Activated CD4-positive, alpha-beta T cell treated with anti-CD3 and anti-CD28 coated beads, Interleukin-10, Interleukin-2, amounts not matched to agents 100 ng/mL and 50 ng/mL, durations not matched to agents 16 hours and 8 hours (primary cell): ENCODE measurements at places on chromosomes 7 and 10.

GRCh38 chr7:23907012-23907411, 197.0 kb downstream of the STK31 start:
- no peak for DNase-seq

DNA sequence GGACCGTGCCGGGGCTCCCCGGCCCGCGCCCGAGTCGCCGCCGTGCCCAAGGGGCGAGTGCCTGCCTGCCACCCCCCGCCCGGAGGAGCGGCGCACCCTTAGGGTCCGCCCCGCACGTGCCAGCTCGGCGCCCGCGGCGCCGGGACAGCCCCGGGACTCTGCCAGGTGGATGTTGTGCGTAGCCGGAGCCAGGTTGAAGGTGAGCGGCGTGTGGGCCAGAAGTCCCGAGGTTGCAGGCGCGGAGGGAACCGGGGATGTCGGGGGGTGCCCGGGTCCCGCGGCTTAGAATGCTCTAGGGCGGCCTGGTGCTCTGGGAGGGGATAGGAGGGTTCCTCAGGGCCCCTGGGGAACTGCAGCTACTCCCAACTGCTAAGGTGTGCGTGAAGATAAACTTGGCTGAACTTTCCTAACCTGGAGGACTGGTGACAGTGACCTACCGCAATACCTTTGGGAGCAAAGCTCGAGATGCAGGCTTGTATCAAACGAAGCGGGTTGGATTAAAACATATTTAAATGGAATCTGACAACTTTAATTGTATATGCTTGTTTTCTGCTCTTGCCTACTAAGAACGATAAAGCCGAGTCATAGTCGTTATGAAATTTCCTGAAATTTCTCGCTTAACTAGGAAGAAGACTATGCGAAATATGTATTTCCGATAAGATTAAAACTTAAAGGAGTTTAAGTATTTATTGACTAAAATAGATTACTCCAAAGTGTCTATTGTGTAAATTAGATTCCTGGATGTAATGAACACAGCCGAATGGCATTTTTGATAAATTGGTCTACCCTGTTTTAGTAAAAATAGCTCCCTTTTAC, at the start of gene CUX1:
TSS of gene CUX1 (plus strand) at position 156 of the 816 bp plus-strand sequence. CDS start at position 170, 14 bp downstream.
- DNase-seq = peak; percentile 21

DNA sequence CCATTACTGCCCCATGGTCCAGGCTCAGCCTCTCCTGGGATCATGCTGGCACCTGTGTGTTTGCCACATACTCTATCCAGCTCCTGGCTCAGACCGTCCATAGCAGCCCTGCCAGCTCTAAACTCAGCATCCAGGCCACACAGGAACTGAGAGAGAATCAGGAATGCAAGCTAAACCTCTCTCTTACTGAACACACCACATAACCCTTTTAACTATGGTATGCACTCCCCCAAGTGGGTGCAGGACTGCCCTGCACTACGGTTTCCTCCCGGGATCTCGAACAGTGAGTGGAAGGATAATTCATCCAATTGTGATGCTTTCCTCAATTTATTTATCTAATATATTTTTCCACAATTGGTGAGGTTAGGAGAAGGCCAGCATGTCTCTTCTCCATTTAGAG, 17.1 kb upstream of the ZNF800 start:
- DNase-seq = no peak

GRCh38 chr10:120979435-120980278, 128.5 kb downstream of the WDR11 start:
- peak; percentile 15 for DNase-seq

- no peak for DNase-seq
Measured at GRCh38 chr7:74283858-74284447, 5.3 kb upstream of the CLIP2 start.

GRCh38 chr10:4131407-4132215, 346.6 kb upstream of the KLF6 start:
- peak; percentile 92 for DNase-seq

DNA sequence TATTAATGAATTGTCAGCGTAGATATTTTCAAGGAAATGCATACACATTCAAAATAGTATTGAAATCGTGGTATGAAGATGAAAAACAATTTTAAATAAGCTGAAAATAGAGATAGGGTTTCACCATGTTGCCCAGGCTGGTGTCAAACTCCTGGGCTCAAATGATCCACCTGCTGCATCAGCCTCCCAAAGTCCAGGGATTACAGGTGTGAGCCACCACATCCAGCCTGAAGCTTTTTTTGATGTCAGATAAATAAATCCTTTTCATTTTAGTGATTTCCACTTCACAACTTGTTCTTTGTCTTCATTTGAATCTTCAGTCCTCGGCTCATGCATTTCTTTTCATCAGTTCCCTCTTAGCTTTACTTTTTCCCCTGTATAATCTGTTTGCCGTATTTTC, 4.6 kb downstream of the CDK13 start:
- DNase-seq = no peak

- DNase-seq = no peak
Measured at GRCh38 chr10:61492364-61492995, 39.3 kb upstream of the TMEM26 start.

DNA sequence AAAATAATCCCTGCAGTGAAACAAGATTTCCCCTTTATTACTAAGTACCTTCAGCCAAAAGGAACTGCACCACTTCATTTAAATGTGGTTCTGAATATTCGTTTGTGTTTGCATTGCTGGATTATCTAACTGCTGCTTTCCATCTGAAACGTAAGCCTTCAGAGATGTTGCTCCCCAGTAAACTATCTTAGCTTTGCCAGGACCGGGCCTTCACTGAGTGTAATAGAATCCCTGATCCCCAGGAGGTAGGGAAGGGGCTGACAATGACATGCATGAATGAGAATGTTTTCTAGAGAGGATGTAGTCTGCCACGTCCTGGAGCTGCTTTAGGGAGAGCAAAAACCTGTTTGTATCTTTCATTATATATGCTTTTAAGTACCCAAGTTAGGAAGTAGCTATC, 19.5 kb upstream of the INSYN2A start:
- no peak for DNase-seq

GRCh38 chr7:9407816-9408215, 974.4 kb downstream of the NXPH1 start:
- DNase-seq = peak; percentile 1

DNA sequence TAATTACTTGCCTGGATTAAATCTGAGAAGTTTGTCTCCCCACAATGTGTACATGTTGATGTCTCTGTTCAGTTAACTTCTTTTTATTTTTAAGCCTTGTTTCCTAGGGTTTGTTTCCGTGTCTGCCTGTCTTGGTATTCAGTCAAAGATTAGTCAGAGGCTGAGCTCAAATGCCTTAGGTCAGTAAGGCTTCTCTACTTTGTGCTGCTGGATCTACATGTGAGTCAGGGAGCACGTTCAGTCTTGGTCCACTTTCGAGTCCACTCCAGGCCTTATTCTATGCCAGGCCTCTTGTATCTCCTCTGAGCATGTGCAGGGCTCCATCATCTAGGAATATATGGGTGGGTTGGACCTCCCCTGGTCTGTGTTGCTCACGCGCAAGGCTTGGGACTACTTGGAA, 93.3 kb upstream of the FZD8 start:
- no peak for DNase-seq

DNA sequence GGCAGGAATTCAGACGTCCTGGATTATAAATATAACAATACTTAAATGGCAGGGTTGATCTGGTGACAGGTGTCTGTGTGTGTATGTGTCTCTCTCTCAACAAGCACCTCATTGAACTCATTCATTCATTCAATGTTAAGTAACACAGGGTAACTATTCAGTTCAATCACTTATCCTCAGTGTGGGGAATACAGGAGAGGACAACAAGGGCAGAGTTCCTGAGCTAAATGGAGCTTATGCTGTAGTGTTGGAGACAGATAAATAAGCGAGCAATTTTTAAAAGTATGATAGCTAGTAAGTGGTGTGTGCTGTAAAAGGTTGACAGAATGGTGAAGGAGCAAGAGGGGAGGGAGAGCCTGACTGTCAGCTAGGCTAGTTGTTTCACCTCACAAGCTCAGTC, 178.4 kb downstream of the DGKI start:
- no peak for DNase-seq

GRCh38 chr10:111203615-111204014, 126.8 kb downstream of the ADRA2A start:
- no peak for DNase-seq

- DNase-seq = no peak
Measured at GRCh38 chr7:36966039-36966438, 241.7 kb upstream of the AOAH start.

DNA sequence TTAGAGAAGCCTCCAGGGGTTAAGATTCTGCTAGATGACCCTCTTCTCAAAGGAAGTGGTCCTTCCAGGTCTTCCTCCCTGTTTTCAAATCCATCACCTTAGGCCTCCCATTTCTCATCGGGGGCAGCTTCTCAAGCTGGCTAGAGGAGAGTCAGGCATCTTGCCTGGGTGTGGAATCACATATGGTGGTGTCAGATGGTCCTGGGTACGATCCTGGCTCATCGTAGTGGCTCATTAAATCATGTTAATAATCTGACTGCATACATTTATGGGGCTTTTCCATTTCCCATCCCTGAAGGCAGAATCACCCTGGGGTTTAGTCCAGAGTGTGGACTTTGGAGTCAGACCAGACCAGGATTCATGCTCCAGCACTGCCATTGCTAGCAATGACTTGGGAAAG, 132.6 kb downstream of the RPS24 start:
- no peak for DNase-seq

DNA sequence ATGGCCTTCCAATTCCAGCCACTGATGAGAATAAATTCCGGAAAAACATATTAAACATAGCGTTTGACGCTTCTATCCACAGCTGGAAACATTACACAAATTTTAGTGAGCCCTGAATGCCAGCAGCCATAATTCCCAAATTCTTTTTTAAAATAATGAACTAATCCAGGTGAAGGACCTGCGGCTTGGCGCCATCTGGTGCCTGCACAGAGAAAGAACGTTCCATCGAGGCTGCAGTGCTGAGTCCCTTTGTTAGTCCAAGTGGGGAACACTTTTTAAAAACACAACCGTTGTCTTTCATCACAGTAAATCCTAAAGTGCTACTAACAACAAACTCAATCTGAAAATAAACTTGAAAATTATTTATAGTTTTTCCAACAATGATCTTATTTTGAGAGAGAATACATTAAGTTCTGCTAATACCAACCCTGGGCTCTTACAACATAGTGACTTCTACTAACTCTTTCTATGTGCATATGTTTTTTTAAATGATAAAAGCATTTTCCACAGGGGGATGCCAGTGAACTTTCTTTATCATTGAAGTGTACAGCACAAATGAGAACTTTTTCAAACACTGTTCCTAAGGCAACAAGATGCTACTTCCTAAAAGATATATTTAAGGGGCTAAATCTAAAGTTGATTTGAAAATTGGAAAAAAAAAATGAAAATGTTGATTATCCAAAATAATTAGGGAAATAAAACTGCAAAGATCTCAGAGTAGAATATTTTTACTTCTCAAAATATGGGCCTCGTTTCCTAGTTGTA, 166.9 kb upstream of the RNF32 start:
- DNase-seq = peak; percentile 33

GRCh38 chr7:50481867-50482266, 31.7 kb upstream of the FIGNL1 start:
- no peak for DNase-seq

- DNase-seq = no peak
Measured at GRCh38 chr10:102274062-102274461, 28.7 kb downstream of the GBF1 start.

- DNase-seq = no peak
Measured at GRCh38 chr7:68787566-68787965, 810.7 kb upstream of the AUTS2 start.

DNA sequence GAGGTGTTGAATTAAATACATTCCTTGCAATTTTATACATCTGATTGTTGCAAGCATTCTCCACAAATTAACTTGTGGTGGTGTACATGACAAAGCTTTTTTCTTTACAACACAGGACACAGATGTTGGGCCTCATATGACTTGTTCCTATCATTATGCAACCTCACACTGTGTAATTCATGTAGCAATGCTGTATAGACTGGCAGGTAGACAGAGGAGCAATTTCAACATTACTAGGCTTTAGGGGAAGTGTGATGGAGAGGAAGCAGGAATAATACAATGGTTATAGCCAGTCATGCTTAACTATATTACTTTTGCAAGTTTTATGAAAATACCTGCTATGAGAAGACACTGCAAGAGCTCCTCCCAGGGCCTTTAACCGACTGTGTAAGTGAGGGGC, 832.1 kb downstream of the CNTNAP2 start:
- DNase-seq = no peak

DNA sequence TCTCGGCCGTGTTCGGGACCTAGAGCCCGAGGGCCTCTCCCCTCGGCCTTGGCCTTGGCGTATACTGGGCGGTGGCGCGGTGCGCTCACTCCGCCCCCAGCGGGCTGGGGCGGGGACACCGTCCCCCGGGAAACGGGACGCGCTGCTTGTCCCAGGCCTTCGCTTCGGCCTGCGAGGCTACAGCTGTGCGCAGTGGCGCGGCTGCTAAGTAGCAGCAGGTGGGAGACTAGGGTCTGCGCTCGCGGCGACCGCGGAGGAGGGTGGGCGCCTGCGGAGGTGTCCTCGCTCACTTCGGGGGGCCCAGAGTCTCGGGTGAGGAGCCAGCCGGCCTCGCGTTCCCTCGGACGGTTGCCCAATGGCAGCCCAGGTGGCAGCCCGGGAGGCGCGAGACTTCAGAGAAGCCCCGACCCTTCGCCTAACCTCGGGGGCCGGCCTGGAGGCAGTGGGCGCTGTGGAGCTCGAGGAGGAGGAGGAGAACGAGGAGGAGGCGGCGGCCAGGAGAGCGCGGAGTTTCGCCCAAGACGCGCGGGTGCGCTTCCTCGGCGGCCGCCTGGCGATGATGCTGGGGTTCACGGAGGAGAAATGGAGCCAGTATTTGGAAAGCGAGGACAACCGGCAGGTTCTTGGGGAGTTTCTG, at the start of gene DNAH11:
TSS of gene DNAH11 (plus strand) at position 149 of the 637 bp plus-strand sequence. CDS start at position 356, 207 bp downstream.
- DNase-seq = peak; percentile 22

- no peak for DNase-seq
Measured at GRCh38 chr7:30201161-30201666, 66.4 kb downstream of the MTURN start.

GRCh38 chr7:81753392-81753791, 16.5 kb downstream of the HGF start:
- DNase-seq = no peak

GRCh38 chr10:28343987-28344895, 41.4 kb upstream of the MPP7 start:
- DNase-seq = no peak

DNA sequence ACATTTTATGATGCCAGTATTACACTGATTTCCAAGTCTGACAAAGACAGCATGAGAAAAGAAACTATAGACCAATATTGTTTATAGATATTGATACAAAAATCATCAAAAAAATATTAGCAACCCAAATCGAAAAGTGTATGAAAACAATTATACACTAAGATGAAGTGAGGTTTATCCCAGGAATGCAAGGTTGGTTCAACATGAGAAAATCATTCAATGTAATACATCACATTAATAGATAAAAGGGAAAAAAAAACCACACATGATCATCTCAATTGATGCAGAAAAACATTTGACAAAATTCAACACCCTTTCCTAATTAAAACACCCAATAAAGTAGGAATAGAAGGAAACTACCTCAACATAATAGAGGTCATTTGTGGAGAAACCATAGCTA, 153.9 kb downstream of the DNAJC1 start:
- no peak for DNase-seq

GRCh38 chr10:121113385-121113696, 262.2 kb downstream of the WDR11 start:
- DNase-seq = no peak
